ENCODE measurements at places on chromosomes 11 and 22.

DNA sequence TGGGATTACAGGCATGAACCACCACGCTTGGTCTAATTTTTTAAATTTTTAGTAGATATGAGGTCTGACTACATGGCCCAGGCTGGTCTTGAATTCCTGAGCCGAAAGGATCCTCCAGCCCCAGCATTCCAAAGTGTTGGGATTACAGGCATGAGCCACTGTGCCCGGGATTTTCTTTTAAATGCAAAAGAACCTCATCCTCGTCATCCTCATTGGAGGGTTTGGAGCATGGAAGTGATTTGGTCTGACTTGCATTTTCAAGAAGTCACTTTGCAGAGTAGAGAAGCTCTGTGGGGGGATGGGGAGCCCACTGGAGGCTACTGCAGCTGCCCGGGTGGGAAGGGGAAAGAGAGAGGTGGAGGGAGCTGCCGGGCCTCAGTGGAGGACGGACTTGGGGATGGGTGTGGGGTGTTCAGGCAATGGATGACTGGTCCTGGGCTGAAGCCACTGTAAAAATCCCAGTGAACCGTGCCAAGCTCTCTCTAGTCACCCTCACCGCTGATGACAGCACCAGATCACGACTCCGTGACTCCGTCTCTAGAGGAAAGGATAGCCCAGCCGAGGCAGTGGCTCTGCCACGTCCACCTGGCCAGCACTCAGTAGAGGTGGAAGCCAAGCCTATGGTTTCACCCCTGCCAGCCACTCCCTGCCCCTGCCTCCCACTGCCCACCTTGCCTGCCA lies 32.8 kb upstream of the SLC22A12 start:
- no peak for DNase-seq

- no peak for DNase-seq
Observed at GRCh38 chr11:68090706-68091105, 30.5 kb downstream of the CHKA start.

DNA sequence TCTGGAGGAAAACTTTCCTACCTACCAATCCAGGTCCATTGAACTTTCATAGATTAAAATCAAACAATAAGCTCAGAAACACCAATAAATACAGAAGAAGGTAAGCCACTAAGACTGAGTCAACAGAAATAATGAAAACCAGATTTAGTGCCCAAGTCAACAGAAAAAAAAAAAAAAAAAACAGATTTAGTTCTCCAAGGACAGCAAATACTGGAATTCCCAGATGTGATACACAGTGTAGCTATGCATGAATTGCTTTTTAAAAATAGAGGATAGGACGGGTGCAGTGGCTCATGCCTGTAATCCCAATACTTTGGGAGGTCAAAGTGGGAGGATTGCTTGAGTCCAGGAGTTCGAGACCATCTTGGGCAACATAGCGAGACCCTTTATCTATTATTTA lies 15.7 kb downstream of the DMC1 start:
- no peak for DNase-seq

DNA sequence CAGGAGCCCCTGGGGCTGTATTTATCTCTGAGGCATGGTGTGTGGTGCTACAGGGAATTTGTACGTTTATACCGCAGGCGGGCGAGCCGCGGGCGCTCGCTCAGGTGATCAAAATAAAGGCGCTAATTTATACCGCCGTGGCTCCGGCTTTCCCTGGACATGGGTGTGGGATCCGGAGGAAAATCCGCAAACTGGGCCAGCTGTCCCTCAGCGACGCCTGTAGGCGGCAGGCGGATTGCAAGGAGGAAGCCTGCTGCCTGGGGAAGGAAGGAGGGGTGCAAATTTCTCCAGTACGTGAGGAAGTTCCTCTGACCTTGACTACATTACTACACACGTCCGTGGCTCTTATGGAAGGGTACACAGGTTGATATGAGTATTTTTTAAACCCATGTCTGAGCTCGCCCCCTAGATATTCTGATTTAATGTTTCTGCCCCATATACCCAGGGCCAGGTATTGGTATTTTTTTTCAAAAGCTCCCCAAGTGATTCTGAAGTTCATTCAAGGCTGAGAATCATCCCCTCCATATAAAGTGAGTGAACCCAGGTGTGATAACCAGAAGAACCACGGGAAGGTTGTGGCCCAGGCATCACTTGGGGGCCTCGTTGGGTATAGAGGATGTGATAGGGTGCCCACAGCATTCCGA lies 2.8 kb downstream of the MYOD1 start:
- no peak for DNase-seq

DNA sequence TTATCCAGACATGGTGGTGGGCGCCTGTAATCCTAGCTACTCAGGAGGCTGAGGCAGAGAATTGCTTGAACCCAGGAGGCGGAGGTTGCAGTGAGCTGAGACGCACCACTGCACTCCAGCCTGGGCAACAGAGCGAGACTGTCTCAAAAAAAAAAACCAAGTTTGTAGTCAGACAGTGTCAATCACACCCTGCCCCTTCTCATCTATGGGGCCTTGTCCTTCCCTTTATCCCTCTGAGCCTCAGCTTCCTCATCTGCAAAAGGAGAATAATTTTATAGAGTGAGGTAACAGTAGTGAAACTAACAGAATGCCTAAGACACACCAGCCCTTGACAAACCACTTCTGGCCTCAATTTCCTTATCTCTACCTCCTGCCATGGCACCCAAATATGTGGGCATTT lies 10.7 kb downstream of the BCL9L start:
- DNase-seq, result no peak

DNA sequence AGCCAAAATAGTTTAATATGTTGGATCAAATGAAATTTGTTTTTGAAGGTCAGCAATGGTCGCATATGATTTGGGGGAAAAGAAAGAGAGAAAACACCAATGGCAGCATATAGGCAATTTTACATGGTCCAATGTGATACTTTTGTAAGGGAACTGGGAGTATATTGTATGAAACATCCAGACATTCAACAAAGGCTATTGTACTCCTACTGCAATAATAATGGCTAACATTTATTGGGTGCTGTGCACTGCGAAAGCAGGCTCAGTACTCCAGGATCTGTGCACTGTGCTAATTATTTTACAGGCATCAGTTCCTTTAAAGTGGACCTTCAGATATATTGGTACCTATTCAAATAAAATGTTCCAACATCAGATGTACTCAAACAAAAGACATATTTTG lies 5.9 kb upstream of the OR10V1 start:
- DNase-seq, result no peak

DNA sequence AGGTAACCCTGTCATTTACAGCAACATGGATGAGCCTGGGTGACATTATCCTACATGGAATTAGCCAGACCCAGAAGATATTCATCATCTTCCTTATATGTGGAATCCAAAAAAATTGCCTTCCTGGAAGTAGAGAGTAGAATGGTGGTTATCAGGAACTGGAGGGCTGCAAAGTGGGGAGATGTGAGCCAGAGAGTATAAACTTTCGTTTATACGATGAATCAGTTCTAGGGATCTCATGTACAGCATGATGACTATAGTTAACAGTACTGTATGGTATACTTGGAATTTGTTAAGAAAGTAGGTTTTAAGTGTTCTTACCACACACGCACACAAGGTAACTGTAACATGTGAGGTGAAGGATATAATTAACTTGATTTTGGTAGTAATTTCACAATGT lies 79.1 kb downstream of the TBC1D22A start:
- no peak for DNase-seq

GRCh38 chr11:16016468-16016829 lies 339.9 kb downstream of the SOX6 start:
- DNase-seq, result no peak

DNA sequence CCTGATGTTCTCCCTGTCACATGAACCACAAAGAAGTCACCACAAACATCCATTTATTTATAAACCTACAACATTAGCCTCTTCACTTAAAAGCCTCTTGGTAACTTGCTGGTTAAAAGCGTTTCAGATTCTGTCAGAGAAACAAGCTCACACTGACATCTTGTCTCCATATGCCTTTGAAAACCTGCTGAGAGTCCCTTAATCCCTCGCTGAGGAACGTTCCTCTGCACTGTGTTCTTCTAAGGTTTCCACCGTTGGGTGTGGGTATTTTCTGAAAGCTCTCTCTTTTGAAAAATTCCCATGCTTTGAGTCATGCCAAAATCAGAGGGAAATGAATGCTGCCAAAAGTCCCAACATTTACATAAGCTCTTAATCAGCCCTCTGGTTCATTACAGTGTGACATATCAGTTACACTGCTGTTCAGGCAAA lies 149.8 kb downstream of the CCDC34 start:
- DNase-seq, result no peak

DNA sequence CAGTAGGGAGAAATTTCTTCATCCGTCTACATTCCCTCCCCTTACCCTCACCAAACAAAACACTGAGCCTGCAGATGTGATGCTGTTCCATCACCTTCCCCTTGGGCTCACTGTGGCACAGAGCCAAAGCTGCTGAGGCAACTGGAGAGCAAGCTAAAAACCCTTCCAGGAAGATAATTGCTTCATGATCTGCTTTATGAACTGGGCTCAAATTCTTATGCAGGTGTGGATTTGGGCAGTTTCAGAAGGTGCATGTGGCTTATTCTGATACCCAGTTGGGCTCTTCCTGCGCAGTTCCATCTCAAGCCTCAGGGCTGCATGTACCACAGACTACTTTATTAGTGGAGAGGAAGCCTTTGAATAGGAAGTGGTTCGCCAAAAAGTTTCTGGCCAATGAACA lies 58.3 kb downstream of the AAMDC start:
- DNase-seq, result no peak

DNA sequence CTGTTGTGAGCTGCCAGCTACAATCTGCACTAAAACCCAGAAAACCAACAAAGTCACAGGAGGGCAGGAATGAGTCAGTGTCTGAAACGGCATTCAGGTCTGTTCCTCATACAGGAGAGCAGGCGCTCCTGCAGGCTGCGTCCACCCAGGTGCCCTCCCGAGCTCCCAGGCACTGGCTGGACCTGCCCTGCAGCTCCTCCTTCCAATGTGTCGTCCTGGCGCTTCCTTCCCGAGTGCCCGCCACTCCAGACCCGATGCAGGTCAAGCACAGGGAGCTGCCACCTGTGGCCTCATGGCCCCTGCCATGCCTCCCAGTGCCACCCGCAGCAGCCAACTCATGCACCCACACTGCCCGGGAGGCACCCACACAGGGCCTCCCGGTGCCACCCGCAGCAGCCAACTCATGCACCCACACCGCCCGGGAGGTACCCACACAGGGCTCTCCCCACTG lies 12.0 kb downstream of the BRD1 start:
- no peak for DNase-seq

DNA sequence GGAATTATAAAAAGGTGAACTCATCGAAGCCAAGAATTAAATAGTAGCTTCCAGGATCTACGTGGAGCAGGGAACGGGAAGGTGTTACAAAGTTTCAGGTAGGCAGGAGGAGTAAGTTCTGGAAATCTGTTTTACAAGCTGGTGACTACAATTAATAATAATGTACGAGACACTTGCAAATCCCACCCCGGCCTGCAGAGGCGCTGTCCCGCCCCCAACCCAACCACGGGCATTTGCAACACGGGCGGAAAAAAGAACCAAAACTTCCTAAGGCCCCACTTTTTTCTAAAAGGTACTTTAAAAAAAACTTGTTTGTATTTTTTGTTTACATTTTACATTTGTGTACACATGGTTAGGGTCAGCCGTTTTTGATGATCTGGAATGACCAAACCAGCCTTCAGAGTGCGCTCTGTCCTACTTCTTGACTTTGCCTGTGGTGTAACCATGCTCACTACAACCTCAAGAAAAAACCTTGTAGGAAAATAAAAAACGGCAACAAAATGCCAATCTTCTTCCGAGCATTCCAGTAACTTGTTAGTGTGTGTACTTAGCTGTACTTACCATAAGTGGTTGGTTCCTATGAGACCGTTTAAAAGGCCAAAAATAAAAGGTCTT lies 449.6 kb upstream of the B3GAT1 start:
- DNase-seq, result no peak

DNA sequence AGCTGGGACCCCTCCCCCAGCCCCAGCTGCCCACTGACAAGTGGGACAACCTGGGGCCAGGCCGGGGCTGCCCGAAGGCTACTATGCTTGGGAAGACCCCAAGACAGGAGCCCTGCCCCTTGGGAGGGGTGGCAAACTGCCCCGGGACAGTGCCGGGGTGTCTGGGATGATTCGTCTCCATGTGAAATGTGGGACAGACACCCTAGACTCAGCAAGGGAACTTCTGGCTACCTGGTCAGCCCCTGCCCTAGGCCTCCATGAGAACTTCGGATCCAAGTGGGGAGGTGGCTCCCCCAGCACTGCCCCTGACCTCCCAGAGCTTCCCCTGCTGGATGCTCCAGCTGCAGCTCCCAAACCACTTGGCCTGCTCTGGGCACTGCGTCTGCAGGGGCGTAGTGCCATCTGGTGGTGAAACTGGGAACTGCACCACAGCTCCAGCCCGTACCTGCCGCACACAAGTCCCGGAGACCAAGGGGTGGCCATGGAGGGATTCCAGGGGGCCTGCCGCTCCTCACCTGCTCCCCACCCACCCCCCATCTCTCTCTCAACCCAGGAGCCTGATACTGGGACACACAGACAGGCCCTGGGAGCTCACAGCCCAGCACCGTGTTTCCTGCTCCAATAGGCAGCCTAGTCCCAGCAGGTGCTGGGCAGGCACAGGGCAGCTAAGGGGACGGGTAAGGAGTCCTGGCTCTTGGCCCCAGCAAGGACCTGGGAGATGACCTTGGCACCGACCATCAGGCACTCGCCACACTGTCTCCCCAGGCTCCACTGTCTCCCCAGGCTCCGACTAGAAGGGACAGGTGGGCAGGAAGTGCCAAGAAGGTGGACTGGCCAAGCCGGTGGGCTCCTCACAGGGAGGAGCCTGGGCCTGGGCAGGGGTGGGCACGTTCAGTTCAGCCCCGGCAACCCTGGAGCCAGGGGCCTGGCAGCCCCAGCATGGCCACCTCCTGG lies 194.1 kb downstream of the IGLL1 start:
- peak; percentile 78 for DNase-seq

DNA sequence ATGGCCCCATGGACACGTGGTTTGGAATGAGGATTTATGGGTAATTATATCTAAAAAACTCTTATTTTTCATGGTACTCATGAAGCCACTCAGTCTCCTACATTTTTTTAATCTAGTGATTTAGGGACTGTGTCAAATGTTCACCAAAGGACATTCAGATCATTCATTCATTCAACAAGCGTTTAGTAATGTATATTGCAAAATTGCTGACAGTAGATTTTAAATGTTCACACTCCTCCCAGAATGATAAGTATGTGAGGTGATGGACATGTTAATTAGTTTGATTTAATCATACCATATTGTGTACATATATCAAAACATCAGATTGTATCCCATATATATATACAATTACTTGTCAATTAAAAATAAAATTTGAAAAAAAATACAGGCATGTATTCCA lies 40.8 kb upstream of the E2F8 start:
- no peak for DNase-seq

DNA sequence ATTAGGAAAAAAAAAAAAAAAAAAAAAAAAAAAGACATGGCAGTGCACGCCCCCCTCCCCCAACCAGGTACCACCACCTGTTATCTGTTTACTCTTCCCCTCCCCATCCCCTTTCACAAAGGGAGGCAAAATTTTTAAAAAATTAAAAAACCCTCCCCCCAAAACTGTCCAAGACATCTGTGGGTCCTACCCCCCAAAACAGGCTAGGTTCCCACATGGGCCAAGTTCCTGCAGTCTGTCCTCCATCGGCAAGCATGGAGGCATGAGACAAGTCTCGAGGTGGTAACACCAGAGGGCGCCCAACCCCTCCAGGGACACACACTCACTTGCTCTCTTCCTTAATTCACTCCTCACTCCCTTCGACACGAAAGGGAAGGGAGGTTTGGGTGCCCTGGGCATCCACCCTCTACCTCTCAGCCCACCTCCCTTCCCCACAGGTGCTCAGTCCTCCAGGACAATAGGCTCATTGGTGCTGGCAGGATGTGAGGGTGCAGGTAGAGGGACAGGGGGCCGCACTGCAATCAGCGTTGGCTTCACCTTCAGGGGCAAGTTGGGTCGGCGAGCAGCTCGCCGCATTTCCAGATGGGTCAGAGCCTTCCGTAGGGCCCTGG lies 2.2 kb upstream of the TUT1 start:
- peak; percentile 62 for DNase-seq

Measured in stimulated activated CD4-positive, alpha-beta T cell treated with anti-CD3 and anti-CD28 coated beads, Interleukin-1b, Interleukin-23, amount 100 ng/mL, for 1 hour (primary cell).